ENCODE measurements at places on chromosomes 12 and 14.

GRCh38 chr14:50882932-50883826 is 11.3 kb downstream of the ABHD12B start:
- DNase-seq: peak; percentile 85

DNA sequence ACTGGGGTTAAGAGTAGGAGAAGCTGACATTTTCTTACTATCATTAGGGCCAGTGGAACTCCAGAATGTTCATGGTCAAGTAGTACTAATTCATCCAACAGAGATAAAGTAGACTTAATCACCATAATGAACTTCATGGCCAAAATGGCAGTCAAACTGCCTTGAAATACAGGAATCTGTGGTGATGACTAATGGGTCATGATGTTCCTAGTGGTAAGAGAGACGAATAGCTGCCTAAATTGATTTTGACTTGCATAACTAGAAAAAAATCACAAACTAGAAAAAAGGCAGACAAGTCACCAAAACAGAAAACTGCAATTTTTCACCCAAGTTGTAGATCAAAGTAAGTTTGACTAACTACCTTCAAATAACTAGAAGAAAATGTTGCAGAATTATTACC is 138.5 kb downstream of the MGAT4C start:
- DNase-seq: no peak

GRCh38 chr14:76953311-76953945 is 75.1 kb downstream of the IRF2BPL start:
- peak; percentile 95 for DNase-seq

- no peak for DNase-seq
Observed at GRCh38 chr14:57179273-57179672, 89.4 kb downstream of the EXOC5 start.

DNA sequence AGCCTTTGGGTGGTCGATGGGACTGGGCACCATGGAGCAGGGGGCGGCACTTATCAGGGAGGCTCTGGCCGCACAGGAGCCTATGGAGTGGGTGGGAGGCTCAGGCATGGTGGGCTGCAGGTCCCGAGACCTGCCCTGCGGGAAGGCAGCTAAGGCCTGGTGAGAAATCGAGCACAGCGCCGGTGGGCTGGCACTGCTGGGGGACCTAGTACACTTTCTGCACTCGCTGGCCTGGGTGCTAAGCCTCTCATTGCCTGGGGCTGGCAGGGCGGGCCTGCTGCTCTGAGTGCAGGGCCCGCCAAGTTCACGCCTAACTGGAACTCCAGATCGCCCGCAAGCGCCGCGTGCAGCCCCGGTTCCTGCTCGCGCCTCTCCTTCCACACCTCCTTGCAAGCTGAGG is 33.1 kb upstream of the SLCO1B3 start:
- DNase-seq: no peak

DNA sequence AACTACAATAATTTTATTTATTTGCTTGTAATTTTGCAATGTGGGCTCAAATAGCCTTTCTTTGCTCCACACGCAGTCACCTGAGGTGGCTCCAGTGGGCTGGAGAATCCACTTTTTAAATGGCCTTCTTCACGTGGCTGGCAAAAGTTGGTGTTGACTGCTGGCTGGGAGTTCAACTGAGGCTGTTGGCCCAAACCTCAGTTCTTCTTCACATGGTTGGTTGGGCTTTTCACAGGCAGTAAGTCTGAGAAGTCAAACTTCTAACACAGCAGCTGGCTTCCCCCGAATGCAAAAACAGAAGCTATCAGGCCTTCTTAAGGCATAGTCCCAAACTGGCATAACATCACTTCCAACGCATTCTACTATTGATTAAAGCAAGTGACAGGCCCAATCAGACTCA is 2.1 kb upstream of the OXA1L start:
- no peak for DNase-seq

- DNase-seq: no peak
Observed at GRCh38 chr12:32541754-32542374, 137.2 kb upstream of the DNM1L start.

DNA sequence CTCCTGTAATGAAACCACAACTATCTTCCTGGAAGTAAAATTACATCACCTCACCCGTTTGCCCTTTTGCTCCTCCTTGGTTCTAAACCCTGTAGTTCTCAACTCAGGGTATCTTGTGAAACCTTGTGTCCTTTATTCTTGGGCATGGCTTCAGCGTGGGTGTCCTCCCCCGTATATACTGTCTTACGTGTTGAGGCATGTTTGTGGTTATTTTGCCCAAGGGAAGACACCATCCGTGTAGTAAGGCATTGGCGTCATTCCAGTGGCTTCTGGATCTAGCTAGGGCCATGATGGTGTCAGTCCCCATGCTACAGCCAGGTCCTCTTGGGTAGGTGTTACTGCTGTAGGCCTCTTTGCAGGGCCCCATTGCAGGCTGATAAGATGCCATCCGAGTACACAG is 115.4 kb downstream of the ZFP36L1 start:
- no peak for DNase-seq

- no peak for DNase-seq
Observed at GRCh38 chr14:85538636-85539035, 8.7 kb downstream of the FLRT2 start.

DNA sequence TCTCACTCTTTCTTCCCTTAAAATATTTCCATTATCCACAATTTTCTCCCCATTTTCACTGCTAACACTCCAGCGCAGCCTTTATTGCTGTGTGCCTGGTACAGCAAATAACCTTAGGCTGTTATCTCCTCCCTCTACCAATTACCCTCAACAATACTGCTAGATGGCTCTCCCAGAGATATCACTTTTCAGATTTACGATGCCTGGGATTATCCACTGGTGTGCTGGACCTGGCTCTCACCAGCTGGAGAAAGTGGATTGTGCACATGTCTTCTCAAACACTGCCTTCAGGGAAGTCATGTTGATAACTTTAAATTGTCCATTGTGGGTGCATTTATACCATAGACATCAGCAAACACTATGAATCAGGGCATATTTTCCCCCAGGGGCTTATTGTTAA is 101.9 kb upstream of the ADAMTS20 start:
- DNase-seq: peak; percentile 79

DNA sequence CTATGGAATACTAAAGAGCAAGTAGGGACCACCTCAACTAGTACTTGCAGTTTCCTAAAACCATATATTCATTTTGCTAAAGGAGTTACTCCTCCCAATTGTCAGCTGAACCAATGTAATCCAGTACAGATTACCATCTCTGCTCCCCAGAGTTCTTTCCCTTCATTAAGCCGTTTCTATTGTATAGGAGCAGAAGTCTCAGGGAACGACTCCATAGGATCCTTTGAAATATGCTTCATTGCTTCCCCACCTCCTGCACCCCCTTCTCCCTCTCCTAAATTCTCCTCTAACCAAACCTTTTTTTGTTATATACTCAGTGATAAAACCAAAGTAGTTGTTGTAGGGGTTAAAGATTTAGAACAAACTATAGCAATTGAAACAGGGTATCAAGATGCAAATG is 30.7 kb upstream of the LALBA start:
- no peak for DNase-seq

DNA sequence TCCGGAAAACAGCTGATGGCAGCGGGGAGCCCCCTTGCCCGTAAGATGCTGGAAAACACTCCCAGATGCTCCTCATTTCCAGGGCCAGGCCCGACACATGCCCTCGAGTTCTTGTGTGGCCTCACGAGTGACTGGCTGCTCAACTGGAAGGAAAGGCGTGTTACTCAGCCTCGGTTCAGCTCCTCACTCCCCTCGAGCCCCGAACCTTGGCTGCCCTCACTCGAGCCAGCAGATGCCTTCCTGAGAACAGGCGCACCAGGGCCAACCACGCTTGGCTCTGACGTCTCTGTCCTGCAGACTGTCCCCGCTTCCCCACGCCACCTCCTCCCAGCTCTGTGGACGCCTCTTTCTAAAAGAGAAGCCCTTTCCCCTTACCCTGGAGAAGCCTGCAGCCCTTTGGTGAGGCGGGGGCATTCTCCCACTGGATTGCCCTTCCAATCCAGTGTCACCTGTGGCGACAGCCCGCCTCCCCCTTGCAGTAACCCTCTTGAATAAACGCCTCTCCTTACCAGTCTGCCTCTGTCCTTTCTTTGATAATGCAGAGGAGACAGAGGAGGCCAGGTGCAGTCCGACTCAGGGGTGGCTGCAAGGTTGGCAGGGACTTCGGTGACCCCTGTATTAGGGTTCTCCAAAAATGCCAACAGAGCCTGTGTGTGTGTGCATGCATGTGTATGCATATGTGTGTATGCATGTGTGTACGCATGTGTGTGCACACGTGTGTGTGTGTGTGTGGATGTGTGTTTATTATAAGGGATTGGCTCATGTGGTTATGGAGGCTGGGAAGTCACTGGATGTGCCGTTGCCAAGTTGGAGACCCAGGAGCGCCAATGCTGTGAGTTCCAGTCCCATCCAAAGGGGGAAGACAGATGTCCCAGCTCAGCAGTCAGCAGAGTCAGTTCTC is 166.3 kb downstream of the KIF26A start:
- no peak for DNase-seq

GRCh38 chr12:20445687-20446086 is 77.3 kb downstream of the PDE3A start:
- DNase-seq: no peak

GRCh38 chr14:64235652-64236640 is 58.2 kb downstream of the ESR2 start:
- DNase-seq: no peak

DNA sequence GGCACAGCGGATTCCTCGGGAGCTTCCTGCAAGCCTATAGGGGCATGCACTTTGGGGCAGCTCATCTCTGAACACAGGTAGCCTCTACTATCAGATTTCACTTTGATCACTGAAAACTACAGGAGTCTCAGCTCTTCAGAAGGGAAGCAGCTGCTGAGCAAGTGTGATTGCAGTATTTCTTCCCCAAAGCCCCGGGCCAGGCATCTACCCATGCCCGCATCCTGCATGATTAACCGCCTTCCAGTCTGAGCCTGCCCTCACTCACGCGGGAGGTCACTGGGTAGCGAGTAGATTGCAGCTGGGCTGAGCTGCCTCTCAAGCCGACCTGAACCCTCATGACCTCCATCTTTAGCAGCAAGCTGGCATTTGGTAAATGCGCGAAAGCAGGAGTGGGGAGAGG is 334.7 kb downstream of the DPF3 start:
- DNase-seq: no peak

DNA sequence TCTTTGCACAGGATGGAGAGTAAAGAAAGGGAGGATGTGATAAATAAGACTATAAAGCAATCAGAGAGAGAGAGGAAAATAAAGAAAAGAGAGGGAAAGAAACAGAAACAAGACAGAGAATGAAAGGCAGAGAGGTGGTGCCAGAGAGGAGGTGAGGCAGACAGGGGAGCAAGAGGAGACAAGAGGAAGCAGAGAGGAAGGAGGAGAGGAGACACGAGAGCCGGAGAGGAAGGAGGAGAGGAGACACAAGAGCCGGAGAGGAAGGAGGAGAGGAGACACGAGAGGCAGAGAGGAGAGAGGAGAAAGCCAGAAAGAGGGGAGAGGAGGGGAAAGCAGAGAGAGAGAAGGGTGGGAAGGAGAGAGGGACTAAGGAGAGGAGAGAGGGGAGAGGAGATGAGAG is 125.2 kb downstream of the PAPOLA start:
- no peak for DNase-seq

DNA sequence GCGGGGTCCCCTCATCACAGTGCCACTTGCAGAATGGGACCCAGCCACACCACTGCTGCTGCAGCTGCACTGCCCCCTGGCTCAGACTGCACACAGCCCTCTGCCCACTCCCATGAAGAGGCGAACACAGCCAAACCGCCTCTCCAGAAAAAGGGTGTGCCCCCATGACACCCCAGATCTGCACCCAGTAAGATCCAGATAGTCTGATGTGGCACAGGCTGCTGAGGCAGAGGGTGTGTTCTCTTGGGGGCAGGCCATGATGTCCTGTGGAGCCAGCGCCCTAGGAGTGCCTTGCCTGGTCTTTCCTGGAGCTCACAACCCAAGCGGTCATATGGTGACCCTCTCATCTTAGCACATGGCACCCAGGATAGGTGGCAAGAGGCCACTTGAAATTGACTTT is 44.4 kb downstream of the SLC8B1 start:
- DNase-seq: no peak

DNA sequence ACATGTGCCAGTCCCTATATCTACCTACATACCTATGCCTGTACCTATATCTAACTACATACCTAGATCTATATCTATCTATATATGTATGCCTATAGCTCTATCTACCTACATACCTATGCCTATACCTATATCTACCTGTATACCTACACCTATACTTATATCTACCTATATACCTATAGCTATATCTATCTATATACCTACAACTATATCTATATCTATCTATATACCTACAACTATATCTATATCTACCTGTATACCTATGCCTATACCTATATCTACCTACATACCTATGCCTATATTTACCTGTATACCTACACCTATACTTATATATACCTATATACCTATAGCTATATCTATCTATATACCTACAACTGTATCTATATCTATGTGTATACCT is 56.6 kb downstream of the TBX3 start:
- DNase-seq: no peak

DNA sequence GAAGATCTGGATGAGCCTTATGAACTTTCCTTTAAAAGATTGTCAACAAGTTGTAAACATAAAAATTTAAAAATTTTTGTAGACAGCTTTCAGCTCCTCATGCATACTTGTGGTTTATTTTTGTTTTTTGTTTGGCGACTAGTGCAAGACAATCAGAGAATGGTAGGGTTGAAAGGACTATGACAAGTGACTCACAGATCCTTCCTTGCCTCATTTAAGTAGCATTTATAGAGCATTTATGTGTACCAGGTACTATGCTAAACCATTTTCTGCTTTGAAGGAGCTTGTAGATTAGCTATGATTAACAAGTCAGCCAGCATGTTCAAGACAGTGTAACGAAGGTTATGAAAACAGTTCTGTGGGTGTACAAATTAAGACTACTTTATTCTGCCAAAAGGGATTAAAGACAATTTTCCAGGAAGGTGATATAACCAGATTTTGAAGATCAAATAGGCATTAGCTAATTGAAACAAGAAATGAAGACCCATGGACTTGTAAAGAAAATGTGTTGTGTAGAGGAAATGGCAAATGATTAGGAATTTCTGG is 122.0 kb downstream of the PCNX1 start:
- DNase-seq: no peak

DNA sequence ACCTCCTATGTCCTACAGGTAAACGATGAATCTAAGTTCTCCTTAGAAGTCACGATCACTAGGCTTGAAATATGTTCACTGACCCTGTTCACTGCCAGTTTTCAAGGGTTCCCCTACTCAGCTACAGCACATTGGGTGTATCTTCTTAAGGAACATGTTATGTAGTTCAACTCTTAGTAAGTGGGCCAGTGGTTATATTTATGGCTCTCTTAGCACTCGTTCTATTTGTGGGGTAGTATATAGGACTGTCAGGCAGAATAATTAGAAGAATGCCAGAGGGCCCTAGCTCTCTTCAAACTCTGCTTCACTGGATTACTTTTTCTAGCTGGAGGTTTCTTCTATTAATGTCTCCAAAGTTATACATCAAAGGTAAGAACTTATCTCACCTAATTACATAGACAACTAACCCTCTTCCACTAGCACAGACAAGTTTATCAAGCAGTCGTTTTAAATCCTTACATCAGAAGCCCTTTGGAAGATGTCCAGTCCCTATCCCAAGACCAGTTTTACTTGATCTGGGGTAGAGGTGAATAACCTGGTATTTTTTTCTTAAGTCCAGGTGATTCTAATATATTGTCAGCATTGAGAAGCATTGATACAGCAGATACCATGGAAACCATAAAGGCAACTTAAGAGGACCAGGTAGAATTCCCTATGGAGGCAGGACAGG is 39.6 kb downstream of the ZFYVE26 start:
- no peak for DNase-seq

All from islet precursor cell (in vitro differentiated cells).